ENCODE measurements at places on chromosomes 3 and 15.

GRCh38 chr15:64897345-64897985 is 14.2 kb upstream of the ANKDD1A start:
- no peak for DNase-seq

- no peak for DNase-seq
These were observed 613.3 kb downstream of the TUSC7 start for GRCh38 chr3:117322866-117323265.

GRCh38 chr3:35992041-35992440 is 352.7 kb downstream of the ARPP21 start:
- no peak for DNase-seq

DNA sequence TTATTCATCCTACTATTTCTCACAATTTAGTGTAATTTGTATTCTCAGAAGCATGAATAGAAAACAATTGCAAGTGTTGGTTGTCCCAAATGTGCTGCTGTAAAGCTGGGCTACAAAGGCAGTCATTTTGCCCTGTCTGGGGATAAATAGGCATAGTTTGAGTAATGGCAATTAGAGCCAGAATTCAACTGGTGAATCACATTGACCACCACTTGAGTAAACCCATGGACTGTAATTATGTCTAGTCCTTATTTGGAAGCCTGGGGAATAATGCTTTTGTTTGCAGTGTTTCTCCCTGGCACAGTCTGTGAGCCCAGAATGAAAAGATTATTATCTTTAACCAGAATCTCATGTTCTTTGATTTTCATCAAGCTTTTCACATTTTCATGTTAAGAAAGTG is 30.5 kb upstream of the CHL1 start:
- no peak for DNase-seq

DNA sequence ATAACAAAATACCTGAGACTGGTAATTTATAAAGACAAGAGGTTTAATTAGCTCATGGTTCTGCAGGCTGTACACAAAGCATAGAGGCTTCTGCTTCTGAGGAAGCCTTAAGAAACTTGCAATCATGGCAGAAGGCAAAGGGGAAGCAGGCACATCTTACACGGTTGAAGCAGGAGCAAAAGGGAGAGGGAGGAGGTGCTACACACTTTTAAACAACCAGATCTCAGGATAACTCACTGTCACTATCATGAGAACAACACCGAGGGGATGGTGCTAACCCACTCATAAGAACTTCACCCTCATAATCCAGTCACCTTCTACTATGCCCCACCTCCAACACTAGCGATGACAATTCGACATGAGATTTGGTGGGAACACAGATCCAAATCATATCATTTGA is 54.4 kb downstream of the ATP8B4 start:
- DNase-seq = no peak

DNA sequence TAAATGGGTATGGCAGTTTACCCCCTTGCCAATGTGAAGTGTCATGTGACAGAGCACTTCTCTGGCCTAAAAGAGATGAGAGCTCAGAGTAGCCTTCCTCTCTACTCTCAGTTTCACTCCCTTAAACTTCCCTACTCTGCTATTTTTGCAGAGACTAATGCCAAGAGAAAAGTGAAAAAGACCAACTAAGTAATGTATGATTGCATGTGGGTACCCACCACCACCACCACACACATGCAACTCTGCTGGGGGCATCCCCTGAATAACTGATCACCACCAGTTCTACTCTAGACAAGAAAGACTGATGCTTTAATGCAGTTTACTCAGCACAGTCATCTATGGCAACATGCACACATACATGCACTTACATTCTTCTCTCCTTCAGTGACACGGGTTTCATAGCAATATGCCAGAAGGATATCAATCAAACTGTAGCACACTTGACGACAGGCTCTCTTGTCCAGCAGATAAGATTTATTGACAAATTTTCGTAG is 31.3 kb downstream of the SHQ1 start:
- no peak for DNase-seq

DNA sequence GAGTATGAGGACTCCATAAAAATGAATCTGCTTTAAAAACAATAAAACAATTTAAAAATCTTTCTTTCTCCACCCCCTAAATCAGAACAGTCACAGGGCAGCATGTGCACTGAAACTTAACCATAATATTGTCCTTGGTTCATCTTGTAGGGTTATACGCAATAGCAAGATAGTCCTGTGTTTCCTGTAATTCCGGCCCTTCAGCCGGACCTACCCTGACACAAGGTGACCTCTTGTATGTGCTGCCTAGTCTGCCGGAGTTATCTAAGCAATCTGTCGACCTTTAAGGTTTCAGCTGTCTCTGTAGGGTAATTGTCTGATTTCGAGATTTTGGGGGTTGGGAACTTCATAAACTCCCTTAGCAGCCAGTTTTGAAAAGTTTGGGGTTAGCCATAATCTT is 99.9 kb downstream of the DHX36 start:
- DNase-seq = no peak

DNA sequence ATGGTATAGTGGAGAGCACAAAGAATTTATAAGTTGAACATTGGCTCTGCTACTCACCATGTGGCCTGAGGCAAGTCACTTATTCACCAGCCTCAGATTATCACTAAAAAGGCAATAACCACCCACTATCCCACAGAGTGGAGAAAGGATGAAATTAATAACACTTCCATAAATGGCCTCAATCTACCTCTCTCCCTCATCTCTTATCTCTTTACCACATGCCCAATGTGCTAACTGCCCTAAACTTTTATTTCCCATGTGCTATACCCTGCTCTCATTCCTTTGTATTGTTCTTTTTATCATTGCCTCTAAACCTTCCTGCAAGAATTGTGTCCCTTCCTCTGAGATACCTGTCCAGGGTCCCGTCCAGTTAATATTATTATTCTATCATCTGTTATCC is 26.0 kb downstream of the SLC12A6 start:
- DNase-seq = no peak

DNA sequence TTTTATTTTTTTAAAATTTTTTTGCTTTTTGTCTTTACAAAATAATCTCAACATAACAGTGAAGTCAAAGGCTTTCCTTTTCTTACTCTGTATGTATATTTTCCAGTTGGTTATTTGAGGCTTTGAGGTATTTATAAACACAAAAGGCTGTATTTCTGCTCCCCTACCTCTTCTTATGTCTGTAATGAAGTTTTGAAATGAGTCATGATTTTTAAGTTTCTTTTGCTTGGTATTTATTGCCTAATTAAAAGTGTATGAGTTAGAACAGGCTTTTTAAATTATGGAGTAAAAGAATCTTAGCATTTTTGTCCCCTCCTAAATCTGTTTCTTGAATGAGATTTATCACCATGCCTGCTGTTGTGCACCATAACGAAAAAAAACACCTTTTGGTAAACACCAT is 66.0 kb downstream of the DCUN1D1 start:
- no peak for DNase-seq

DNA sequence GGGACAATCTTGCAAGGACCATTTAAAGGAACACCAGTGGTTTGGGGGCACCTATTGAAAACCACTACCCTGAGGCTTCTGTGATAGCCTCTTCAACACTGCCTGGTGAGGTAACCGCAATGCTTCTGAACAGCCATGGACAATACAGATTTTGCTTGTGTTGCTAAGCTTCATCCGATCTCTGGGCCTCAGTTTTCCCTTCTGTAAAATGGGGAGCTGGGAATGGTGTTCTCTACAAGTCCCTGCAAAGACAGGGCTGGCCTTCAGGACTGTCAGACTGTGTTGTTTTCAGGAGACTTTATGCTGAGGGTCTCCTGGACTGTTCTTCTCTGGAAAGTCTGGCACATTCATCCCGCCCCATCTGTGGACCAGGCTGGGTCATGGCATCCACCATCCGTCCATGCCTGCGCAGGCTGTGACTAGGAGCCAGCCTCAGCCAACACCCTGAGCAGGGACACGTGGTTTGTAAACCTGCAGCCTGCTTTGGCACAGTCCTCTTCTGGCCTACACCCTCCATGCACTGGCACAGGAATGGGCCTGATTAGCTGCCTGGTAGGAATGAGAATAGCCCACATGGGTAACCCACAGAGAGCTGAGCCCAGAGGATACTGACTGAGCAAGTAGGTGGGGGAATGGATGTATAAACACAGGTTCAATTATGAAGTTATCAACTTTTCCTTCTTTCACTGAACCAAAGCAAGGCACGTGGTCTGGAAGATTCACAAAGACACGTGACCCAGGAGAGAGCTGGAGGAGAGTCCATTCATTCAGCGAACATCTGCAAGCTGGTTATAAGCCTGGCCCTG is 55.3 kb downstream of the ROPN1B start:
- no peak for DNase-seq

GRCh38 chr3:13258986-13259514 is 161.1 kb downstream of the NUP210 start:
- no peak for DNase-seq

DNA sequence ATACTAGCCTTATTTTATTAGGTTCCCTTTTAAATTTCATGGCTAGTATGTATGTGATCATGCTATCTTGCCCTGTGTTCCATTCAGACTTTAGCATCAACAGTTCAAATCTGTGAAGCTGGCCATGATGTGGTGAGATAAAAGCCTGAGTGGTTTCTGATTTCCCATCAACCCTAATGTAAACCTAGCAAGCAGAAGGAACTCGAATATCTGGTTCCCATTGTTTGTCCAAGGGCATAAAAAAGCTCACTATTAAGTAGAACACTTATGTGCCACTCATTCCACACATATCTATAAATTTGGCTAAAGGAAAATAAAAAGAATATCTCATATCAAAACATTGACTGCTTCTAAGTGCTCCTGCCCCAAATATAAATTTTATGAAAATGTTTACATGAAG is 311.7 kb downstream of the CADM2 start:
- DNase-seq = no peak

- no peak for DNase-seq
These were observed 28.8 kb upstream of the RFX7 start for GRCh38 chr15:56272454-56272853.

GRCh38 chr3:157078131-157078810 is 81.7 kb downstream of the CCNL1 start:
- DNase-seq = no peak

- DNase-seq = no peak
These were observed 15.3 kb upstream of the MCCC1 start for GRCh38 chr3:183114384-183115178.

DNA sequence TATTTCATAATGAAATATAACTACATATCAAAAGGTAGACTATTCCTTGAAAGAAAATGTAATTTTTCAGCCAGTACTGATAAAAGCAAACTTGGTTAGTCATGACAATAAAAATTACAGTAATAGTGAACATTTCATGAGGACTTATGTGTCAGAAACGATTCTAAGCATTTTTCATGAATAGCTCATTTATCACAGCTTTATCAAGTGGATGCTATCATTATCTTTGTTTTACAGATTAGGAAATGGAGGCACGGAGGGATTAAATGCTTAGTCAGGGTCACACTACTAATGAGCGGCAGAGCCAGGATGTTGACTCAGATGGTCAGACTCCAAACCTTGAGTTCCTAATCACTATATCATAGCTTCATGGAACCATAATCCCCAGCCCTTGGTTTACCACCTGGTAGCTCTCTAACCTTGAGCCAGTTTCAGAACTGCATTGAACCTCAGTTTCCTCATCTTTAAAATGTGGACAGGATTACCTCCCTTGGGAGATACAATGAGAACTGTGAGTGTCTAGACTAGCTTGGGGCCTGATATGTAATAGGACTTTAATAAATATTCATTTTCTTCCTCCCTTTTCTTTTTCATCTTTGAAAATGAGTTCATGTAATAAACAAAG is 85.4 kb downstream of the TNIK start:
- no peak for DNase-seq

GRCh38 chr15:44427756-44428724 is 611 bp downstream of the CTDSPL2 start:
- DNase-seq = peak; percentile 18

GRCh38 chr3:29635888-29636287 is 355.0 kb downstream of the RBMS3 start:
- DNase-seq = no peak

DNA sequence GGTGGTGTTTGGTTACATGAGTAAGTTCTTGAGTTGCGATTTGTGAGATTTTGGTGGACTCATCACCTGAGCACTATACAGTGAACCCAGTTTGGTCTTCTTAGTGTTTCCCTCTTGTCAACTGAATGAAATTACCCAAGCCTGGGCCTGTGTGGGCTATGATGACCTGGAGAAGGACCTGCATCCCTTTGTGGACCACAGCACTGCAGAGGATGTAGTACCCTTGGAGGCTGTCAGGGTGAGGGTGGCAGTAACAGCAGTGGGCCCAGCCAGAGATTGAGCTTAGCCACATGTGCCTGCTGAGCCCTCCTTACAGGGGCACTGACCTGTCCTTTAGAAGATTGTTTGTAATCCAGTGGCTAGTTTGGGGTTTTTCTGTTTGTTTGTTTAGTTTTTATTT is 250.1 kb upstream of the TRIM42 start:
- DNase-seq = no peak

GRCh38 chr3:112366522-112366921 is 33.6 kb downstream of the CD200 start:
- no peak for DNase-seq

DNA sequence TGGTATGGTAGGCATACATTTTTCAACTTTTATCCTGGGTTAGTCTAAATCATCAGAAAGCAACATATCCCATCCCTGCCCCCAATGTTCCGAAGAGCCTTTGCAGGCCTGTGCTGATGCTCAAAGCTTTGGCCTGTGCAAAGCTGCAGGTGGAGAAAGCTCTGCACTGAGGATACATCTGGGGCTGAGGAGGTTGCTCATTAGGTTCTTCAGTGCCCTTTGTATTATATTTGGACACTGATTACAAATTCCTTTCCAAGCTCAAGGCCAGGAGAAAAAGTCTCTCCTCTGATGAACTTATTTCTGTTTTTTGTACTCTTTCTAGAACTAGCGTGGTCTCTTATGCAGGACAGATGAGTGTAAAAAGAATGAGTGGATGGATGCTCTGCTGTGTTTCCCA is 325.5 kb upstream of the LRRFIP2 start:
- no peak for DNase-seq

GRCh38 chr3:50401978-50402595 is 42.8 kb upstream of the TMEM115 start:
- no peak for DNase-seq

DNA sequence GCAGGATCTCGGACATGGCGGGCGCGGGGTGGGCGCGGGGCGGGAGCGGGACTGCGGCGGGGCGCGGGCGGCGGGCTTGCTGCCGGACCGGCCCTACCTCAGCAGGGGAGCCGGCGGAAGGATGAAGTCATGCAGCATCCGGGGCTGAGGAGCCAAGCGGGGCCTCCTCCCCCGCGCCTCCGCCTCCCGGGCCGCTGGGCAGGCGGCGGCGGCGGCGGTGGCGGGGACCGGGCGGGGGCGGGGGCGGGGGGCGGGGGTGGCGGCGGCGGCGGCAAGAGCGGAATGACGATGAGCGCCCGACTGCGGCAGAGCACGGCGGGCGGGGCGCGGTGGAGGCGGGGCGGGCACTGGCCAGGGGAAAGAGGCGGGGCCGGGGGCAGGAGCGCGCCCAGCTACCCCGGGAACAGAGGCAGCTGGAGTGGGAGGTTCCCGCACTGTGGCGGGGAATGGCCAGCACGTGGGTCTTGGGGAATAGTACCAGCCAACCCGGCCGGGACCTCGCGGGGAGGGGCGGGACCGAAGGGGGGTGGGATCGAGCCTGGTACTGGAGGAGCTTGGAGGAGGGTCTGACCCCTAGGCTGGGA is at the start of gene CAMK2N2:
TSS of gene CAMK2N2 (minus strand) at position 284 of the 584 bp plus-strand sequence. CDS start at position 16, 268 bp downstream.
- DNase-seq = peak; percentile 58

- DNase-seq = no peak
These were observed 29.3 kb upstream of the MAGEF1 start for GRCh38 chr3:184741259-184741556.

Measured in immature natural killer cell (primary cell).